ENCODE measurements at places on chromosomes 3 and 15.

DNA sequence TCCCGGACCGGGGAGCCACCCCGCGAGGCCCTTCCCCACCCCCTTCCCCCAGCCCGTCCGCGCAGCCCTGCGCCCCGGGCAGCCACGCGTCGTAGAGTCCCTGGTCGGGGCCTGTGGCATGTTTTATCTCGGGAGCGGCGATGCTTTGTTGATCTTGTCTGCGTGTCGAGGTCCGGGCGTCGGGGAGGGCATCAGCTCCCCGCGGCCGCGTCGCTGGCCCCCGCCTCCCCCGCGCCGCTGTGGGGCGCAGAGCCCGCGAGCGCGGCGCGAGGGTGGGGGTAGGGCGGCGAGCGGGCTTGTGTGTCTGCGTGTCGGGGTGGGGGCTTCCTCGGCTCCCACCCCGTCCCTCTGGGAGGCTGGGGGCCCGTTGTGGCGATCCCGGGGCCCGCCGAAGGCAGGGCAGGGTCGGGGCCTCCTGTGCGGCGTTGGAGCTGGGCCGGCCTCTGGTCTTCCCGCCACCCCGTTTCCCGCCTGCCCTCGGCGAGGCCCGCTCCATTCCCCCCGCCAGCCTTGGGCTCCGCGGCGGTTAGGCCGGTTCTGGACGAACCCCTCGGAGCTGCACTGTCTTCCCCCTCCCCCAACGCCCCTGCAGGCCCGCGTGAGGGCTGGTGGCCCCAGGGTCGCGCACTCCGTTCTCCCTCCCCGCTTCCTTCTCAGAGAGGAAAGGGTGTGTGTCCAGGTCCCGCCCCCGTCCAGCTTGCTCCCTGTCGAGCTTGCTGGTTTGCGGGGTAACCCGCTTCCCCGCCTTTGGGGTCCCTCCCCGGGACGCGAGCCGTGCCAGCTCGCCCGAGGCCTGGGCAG lies 695 bp downstream of the GMPS start:
- DNase-seq: no peak

DNA sequence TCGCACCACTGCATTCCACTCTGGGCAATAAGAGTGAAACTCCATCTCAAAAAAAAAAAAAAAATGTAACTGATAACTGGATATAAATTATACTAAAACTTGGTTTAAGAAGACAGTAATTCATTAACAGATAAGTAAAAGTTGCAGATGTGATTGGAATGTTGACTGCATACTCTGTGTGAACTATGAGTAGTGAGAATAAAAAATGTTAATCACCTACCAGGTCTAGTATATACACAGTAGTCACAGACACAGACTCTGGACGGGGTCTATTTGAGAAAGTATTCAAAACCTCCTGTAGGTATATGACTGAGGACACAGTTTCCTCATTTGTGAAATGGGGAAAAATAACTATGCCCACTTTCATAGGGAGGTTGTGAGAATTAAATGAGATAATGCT lies 26.0 kb downstream of the GOLM2 start:
- DNase-seq: no peak

- DNase-seq: no peak
Measured at GRCh38 chr3:108394563-108394962, 98.2 kb downstream of the HHLA2 start.

- no peak for DNase-seq
Measured at GRCh38 chr3:5264896-5265770, 77.6 kb downstream of the EDEM1 start.

DNA sequence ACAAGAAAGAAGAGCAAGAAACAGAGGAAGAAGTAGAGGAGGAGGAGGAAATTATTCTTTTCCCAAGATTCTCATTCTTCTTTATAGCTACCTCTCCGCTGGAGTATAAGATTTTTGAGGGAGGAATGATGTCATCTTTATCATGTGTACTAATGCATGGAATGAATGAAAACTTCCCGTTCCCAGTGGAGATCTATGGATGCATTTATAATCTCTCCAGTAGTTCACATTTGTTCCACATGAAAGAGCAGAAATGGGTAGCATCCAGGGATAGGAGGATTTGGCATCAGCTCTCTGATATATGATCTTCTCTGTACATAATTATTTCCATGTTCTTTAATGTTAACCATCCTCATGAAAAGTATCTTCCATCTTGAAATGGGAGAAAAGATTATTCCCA lies 244.4 kb downstream of the ADAMTSL3 start:
- no peak for DNase-seq
